ENCODE measurements at places on chromosomes 1 and 21.

- peak; percentile 43 for DNase-seq
Measured at GRCh38 chr1:54229281-54229891, 29.4 kb downstream of the MRPL37 start.

DNA sequence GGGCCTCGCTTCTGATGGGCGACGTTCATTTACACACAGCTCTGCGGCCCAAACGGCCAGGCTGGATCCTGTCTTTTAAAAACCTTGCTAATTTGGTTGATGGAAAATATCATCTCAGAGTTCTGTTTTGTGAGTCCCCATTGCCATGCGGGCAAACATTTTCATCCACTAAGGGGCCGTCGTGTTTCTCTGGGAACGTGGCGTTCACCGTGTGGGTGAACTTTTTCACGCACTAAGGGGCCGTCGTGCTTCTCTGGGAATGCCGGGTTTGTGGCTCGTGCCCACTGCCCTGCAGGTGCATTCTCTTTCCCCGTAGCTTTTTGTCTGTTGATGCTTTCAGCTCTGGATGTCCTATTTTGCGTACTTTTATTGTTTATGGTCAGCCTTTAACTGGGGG, 6.8 kb downstream of the COL18A1 start:
- no peak for DNase-seq

DNA sequence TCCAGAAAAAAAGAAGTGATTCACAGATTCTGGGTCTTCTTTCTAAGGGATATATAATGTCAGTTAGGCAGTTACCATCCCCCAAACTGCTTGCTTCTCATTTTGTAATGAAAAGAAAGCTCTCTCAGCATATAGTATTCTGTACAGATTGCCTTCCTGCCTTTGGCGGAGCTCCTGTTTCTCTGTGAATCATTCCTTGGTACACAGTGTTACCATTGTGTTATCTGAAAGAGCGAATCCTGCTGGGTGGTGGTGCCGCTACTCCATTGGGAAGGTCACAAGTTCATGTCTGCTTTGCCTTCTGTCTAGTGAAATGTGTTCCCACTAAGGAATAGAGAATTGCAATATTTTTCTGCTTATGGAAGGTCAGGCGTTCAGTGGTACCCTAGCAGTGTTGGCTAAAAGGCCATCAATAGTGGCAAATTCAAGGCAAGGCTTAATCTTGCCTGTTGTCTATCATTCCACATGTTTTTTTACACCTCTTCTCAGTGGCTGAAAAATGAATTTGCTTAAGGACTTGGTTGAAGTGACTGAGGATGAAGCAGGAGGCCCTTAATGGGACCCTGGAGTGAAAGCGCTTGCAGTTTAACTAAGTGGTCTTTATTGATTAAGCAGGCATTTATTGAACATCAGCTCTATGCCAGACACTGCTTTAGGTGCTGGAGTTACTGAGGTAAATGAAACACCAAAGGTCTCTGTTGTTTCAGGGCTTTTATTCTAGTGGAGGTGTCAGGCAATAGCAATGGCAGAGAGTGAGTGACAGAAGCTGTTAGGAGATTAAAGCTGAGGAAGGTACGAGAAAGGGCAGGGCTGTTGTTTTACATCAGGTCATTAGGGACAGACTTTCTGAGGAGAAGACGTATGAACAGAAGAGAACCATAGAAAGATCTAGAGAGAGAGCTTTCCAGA, 186.7 kb downstream of the PDE4B start:
- DNase-seq = no peak

- DNase-seq = peak; percentile 22
Measured at GRCh38 chr1:57632401-57632800, 208.5 kb upstream of the DAB1 start.

DNA sequence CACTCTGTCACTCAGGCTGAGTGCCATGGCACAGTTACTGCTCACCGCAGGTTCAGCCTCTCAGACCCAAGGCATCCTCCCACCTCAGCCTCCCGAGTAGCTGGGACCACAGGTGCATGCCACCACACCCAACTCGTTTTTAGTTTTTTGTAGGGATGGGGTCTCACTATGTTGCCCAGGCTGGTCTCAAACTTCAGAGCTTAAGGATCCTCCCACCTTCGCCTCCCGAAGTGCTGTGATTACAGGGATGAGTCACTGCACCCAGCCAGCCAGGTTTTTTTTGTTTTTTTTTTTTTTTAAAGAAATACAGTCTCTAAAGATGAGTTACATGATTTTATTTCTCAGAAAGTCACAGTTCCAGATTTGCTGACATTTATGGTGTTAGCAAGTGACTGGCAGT, 29.0 kb downstream of the BACE2 start:
- DNase-seq = peak; percentile 44

DNA sequence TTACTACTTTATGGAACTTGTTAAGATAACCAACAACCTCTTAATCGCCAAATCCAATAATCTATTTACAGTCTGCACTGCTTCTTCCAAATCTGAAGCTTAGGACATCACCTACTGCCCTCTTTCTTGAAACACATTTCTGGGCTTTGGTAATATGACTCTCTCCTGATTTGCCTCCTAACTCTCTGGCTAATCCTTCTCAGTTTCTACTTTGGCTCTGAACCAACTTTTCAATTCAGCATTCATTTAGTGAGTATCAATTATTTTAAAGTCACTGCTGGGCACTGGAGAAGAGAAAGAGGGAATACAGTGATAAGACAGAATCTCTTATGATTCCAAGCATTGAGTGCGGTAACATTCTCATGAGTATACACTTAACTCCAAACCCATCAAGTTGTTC, 275.0 kb downstream of the AKT3 start:
- DNase-seq = no peak

GRCh38 chr1:29179641-29180184, 2.0 kb downstream of the SRSF4 start:
- peak; percentile 36 for DNase-seq

DNA sequence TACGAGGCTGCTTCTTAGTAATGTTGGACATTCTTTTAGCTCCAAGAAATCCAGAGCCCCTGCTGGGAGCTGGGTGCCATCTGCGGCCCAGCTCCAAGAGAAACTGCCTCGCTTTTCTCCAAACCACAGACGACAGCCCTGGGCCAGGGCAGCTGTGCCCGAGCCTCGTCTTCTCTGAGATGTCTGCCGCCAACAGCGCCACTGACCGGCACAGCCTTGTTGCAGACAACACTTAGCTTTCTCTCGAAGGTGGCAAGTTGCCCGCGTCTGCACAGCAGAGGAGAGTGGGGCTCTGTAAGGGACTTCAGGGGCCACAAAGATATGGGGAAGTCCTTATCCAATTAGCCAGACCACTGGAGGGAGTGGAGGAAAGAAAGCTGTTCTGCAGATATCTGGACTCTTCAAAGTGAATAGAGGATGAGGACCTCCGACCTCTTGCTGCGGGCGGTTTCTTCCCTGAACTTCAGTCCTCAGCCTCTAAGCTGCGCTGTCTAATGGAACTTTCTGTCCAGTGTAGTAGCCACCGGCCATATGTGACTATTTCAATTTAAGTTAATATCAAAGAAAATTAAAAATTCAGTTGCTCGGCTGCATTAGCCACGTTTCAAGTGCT, 63.9 kb upstream of the DISP3 start:
- DNase-seq = no peak

- DNase-seq = peak; percentile 48
Measured at GRCh38 chr1:59132295-59132694, 164.6 kb upstream of the FGGY start.

- DNase-seq = no peak
Measured at GRCh38 chr1:2098301-2098698, 48.1 kb downstream of the PRKCZ start.

DNA sequence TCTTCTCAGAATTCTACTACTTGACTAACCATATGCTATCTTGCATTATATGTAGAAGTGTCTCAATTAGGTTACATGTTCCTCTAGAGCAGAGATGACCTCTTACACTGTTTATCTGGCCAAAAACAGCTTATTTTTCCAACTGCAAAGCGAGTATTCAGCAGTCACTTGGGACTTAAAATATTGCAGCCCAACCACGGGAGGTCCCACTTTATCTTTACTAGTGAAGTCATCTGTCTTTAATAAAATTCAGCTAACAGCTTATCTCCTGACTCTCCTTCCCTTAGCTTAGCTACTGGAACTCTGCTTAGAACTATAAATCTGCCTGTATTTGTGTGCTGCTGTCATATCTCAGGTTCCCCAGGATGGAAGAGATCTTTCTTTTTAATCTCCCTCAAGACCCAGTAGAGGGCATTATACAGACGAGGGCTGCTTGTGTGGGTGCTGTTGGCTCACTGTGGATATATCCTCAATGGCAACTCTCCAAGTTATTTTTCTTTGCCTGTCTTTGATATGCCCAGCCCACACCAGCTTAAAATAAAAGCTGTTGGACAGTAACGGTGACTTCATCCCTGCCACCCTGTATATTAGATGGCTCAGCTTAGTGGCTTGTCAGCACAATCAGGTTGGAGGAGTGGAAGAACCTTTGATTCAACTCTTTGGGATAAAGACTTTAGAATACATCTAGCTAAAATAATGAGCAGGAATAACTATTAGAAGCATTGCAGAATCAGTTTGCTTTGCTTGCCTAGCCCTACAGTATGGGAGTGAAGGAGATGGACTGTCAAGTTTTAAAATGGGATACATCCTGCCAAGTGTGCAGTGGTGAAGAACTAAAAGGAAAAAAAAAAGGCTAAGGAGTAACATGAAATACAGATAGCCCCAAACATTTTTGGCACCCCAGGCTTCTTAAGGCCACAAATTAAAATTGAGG, 9.6 kb downstream of the ENSA start:
- peak; percentile 84 for DNase-seq

DNA sequence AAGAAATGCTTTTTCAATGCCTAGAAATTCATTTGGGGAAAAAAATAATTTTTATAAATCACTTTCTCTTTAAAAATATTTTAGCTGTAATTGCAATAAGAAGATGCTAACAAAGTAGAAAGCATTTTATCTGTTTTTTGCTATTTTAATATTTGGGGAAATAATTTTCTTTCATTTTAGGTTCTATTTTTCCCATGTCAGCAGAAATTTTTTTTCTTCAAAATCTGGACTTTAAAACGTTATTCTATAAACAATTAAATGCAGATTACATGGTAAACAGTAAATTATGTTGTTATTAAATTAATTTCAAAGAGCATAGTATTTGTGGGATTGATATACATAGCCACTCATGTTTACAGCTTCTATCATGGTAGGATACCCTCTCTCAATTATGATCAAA, 27.7 kb upstream of the RRP15 start:
- no peak for DNase-seq

DNA sequence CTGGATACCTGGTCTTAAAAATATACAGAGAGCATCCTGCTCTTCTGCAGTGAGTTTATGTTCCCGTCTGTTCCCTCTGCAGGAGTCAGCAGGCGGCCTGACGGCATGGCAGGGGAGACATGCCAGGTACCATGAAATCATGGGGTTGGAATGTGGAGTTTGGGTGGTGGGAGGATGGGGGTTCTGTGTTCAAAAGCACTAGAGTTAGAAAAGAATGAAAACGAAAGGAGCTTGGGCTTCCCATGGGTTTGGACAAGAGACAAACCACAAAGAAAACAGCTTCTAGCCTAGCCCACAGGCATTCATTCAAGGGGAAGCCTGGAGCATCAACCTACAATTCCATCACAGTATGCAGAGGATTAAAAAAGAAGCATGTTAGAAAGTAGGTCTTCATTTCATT, 59.9 kb downstream of the WARS2 start:
- DNase-seq = no peak

- DNase-seq = peak; percentile 88
Measured at GRCh38 chr1:159798893-159799292, 3.3 kb upstream of the FCRL6 start.

GRCh38 chr1:54126271-54126815, 26.5 kb downstream of the CDCP2 start:
- DNase-seq = no peak

- no peak for DNase-seq
Measured at GRCh38 chr1:115314765-115315164, 23.3 kb downstream of the NGF start.
